ENCODE measurements at places on chromosomes 7 and 10.

DNA sequence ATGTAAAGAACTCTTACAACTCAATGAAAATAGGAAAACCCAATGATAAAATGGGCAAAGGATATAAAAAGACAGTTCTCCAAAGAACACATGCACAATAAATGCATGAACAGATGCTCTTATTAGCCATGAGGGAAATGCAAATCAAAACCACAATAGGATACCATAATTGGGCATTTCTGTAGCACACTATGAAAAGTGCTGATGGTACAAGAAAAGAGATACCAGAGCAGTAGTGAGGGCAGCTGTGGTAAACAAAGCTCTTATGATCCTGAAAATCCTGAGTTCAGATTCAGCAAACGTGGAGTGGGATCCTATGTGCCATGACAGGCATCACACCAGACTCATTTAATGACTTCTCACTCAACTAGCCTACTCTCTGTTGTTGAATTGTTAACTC, 96.7 kb upstream of the SLC25A13 start:
- no peak for DNase-seq

DNA sequence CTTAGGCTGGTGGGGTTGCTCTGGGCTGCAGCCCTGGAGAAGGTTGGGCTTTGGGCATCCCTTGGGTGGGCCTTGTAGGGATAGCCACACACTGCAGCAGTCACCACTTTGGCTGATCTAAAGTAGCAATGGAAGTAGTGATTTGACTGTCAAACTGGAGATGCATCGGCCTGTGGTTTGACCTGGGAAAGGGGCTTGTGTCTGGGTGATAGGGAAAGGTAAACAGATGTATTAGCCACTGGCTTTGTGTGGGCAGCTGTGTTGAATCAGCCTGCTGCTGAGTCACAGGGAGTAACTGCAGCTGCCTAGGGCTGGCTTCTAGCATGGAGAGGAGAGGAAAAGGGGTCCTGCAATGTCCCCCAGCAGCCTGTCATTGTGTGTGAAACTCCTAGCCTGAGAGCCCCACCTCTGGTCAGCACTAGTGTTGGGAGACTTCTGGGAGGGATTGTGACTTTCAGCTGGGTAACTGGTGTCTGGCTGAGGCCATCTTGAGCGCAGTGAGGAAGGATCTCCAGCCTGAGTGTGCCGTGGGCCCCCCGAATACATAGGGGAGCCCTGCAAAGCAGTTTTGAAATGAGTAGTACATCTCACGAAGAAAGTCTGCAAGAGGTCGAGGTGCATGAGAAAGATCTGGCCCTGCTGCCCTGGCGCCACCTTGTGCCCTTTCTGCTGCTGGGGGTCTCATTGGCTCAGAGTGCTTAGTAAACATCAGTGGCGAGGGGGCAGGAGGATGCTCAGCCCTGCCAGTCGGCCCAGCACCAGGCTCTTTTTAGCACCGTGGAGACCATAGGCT, 117.3 kb downstream of the FANK1 start:
- DNase-seq, result no peak

DNA sequence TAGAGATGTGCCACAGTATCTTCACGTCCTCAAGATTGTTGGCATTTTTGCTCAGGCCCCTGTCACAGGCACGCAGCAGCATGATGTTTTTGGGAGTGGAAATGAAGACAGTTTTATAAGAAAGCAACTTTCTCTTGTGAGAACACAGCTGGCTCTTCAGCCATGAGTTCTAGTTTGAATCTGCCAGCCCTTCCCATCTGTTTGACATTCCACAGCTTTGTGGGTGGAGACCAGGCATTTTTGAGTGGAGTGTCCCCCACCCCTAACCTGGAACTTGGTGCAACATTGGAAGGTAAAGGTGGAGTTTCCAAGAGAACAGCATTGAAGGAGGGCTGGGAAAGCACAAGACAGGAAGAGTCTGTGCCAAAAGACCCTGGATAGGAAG, 253.1 kb upstream of the IGFBP3 start:
- DNase-seq, result no peak

GRCh38 chr7:93036149-93036640, 81.6 kb downstream of the SAMD9 start:
- no peak for DNase-seq

DNA sequence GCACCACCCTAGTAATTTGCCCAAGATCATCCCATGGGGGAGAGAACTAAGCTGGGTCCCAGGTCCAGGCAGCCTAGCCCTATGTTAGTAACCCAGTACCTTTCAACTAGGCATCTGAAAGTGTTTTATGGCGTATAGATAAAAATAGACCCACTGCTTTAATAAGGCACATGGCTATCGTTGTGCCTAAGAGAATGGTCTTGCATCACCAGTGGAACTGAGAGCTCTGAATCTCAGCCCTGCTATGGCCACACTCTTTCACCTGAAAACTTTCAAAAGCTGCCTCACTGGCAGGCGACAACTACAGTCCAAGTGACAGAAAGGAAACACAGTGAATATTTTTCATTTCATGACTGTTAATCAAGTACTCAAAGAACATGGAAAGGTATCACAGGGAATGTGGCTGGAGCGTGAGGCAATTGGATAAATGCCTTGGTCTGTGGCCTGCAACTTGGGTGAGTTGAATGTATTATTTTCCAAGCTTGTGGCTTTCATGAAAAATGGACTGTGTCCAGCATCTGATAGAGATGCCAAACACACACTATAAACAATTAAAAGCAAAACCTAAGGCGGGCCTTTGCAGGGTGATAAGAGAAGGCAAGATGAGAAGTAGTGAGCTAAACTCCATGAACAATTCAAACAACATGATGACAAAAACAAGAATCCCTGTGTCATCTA, 18.0 kb upstream of the SFMBT2 start:
- no peak for DNase-seq

DNA sequence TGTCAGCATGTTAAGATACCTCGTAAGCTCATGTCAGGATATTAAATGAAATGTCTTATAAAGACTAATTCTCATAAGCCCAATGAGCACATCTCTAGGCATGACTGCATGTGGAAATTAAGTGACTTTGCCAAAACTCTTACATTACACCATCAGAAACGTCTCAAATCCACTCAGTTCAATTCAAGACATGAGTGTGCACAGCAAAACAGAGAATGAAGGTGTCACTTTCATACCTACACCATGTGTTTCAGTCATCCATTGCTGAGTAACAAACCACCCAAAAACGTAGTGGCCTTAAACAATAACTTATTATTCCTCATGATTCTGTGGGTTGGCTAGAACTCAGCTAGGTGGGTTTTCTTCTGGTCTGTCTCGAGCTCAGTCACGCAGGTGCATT, 99.8 kb downstream of the ATE1 start:
- no peak for DNase-seq

GRCh38 chr7:14739168-14739840, 163.2 kb downstream of the DGKB start:
- DNase-seq, result no peak

DNA sequence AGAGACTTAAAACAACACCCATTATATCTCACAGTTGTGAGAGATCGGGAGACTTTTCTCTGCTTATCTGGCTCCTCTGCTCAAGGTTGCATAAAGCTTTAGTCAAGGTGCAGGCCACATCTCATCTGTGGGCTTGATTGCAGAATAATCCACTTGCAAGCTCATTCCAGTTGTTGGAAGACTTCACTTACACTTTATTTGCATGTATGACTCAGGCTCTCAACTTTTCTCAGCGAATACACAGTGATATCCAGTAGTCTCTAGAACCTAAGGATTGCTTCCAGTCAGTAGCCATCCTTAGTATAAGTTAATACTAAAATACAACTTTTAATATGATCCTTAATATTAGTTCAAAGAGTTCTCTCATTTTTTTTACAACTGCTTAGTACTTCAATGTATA, 435.5 kb upstream of the NRG3 start:
- DNase-seq, result no peak

GRCh38 chr10:13091801-13092200, 8.2 kb upstream of the OPTN start:
- DNase-seq, result no peak

DNA sequence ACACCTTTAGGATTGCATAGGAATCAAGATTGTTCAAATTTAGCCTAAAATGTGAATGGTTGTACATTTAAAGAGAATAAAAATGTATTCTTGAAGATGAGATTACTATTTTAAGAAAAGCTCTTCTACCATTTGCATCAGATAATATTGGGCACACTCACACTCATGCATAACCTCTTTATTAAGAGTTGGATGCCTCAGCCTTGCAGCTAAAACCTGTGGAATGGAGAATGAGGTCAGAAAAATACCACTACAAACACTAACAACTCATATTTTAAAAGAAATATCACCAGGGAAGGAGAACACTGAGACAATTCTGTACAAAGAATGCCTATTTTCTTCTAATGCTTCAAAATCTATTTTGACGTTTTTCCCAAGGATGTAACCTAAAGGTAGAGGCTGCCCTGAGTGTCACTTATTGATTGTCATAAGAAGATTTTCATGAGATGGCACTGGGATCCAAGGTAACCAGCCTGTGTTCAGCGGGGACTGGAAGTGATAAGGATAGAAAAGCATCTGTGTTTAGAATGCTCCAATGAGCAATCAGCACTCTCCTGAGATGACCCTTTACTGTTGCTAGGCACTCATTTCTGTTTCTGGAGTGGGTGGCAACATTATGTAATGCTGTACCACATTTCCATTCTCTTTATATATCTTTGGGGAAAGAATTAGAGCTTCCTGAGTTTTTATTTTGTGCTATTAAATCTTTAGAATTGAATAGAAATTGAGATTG, 26.6 kb downstream of the REEP3 start:
- DNase-seq, result no peak
